ENCODE measurements at places on chromosomes 3 and 15.

DNA sequence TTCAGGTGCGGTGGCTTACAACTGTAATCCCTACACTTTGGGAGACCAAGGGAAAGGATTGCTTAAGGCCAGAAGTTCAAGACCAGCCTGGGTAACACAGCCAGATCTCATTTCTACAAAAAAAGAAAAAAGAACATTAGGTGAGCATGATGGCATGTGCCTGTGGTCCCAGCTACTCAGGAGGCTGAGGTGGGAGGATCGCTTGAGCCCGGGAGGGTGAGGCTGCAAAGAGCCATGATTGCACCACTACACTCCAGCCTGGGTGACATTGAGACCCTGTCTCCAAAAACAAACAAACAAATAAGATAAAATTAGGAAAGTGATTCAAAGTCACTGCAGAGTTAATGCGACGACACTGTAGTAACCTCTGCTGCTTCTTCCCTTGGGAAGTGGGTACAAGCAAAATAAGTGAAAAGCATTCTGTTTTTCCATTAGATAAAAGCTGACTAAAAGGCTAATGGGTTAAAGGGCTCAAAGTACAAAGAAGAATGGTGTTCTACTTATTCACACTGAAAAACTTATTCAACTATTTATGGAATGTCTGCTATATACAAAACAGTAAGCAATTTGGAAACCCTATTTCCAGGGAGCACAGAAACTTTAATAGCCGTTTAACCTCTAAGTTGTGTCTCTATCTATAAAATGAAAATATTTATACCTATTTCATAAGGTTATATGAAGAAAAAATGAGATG lies 8.0 kb upstream of the RPS27L start:
- no peak for DNase-seq

GRCh38 chr3:45684327-45684892 lies 4.8 kb upstream of the SACM1L start:
- DNase-seq = no peak

GRCh38 chr3:50525191-50525910 lies 21.9 kb upstream of the CACNA2D2 start:
- DNase-seq = peak; percentile 33

DNA sequence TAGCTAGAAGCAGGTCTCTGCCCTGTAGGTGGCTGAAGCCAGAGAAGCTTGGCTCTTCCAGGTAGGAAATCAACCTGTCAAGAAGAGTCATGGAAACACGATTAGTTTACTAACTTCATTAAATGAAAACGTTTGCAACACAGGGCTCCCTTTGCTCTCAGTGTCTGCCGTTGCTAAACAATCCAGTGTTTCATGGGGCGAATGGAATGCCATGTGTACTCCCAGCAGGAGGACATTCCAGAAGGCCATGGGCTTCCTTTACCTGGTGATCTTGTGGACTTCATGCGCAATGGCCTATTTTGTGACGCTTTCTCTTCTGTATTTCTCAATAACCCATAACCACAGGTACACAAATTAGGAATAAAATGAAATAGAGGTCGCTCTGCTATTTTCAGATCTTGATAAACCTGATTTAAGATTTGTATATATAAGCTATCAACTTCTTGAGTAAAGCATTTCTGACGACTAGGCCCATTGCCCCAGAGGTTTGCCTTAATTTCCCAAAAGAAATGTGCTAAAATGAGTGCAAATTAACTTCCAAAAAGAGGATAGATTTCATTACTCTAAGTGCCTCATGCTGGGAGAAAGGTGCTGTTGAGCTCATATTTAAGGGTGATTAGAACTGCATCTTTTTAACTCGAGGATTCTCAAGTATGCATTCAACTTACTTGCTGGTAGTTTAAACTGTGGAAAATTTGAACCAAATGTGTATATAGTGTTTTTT lies 171.0 kb downstream of the EPHA3 start:
- no peak for DNase-seq

GRCh38 chr3:184968115-184968514 lies 156.1 kb downstream of the VPS8 start:
- DNase-seq = no peak

DNA sequence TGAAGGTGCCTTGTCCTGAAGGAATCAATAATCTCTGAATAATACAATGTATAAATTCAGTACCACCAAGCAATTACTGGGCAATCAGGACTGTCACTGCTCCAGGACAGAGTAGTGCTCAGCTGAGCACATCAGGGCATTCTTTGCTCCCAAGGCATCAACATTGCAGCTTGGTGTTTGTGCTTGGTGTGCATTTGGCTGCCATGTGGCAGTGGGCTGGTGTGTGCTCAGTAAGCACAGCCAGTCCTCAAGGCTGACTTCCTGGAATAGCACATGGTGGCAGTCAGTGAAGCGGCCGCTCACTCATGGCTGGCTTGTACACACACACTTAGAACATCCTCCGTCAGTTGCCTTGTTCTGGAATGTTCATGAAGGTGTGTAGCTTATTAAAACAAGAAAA lies 217.0 kb downstream of the EPHB1 start:
- DNase-seq = peak; percentile 29

DNA sequence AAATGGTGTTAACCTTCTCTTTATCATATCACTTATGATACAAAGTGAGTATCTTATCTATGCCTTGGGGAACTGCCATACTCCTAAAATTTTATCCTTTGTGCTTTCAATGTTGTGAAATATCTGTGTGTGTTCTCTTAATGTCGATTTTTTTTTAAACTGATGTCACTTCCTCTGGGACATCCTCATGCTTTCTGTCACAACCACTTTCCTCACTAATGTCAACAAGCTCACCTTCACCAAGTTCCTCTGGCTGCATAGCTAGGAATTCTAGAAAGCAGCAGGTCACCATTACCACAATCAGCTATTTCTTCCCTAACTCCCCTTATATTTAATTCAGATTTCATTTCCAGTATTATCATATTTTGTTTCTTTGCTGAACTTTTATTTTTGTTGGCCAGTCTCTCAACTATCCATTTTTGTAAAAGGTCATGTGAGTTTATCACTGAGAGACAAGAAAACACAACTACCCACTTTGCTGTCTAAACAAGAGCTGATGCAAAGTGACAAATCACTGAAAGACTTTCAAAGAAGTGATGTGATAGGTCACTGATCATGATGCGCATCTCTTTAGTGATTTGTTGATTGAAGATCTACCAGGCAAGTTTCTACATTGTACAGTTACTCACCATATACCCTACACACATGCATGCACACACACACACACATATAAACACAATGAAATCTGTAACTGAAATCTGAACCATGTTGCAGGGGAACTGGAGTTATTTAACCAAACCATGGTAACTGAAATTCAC lies 369.0 kb downstream of the ULK4 start:
- DNase-seq = peak; percentile 51

DNA sequence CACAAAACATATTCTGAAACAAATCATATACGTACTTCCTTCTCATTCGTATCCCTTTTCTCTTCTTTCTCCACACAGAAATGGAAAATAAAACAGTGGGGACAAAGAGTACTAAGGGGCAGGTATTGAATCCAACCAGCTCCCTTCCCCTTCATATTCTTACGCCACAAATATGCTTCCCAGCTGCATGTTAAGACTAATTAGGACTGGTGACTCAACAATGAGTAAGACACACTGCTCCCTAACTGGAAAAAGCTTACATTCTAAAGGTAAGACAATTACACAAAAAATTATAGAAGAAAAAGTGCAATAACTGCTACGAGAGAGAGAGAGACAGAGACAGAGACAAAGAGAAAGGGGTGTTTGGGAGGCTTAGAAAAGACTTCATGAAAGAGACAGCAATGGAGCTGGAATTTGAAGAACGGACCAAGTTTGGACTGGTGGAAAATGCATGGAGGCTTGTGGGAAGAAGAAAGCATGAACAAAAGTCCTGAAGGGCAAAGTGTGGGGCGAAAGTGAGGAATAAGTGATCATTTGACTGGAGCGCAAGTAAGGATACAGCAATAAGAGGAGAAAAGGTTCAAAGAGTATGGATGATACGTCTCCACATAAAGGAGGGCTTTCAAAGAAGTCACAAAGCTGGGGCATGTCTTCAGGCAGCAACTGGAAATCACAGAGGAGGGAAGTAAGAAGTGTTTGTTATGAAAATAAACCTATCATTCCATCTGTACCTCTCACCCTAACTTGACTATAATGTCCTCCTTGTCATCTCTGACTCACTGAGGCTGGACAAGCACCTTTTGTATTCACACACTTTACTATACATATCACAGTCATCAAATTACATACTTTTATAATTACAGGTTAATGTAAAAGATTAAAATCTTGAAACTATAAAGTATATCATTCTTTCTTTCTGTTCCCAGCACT lies 49.2 kb downstream of the RYK start:
- no peak for DNase-seq

DNA sequence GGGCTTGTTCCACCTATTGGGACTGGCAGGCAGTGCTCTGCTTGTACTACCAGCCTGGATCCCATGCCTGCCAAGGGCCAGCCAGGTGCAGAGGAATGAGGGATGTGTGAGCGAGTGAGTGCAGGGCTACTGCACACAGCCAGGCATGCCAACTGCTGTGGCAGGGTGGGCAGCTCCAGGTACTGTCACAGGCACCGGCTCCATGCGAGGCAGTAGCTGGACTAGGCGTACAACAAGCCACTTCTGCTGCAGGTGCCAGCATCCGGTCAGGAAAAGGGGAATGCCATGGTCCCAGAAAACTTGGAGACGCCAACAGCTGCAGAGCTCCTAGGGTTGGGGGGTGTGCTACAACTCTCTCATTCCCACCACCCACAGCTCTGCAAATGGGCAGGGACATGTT lies 1356.7 kb downstream of the SI start:
- DNase-seq = no peak

DNA sequence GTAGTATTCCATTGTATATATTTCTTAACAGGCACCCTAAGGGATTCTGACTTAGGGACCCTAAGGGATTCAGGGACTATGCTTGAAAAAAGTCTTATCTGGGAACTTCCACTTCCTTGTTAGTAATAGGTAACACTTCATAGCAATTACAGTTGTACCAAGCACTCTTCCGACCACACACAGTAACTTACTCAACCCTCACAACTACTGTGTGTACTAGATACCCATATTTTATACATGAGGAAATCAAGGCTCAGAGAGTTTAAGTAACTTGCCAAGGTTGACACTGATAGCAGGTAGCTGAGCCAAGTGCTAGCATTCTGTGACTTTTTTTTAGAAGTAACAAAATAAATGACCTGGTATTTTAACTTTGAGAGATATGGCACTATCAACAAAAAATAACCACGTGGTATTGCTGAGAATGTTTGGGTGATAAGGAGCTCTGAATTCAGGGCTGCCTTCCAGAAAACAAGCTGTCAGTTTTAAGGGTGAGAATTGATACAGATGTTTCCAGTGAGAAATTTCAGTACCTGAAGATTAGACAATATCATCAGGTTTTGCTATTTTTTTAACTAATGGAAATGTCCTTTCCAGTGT lies 210.3 kb upstream of the SUCLG2 start:
- DNase-seq = no peak

DNA sequence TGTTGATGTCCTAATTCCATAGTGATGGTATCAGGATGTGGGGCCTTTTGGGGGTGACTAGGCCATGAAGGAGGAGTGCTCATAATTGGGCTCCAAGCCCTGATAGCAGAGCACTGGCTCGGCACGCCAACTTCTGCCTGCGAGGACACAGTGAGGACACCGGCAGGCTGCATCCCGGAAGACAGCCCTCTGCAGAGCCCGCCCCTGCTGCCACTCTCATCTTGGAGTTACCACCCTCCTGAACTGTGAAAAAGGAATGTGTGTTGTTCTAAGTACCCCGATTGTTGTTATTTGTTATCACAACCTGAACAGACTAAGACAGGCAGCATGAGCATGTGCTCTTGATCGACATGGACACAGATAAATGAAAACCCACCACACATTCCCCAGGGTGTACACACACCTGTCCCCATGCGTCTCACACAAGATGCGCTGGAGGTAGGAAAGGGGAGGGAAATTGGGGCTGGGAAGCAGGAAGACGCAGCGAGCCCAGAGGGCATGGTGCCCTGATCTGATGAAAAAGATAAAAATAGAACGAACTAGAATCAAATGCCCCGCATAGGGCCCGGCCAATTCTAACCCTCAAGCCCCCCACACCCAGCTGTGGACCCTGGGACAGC lies 40.1 kb downstream of the RPN1 start:
- DNase-seq = no peak

DNA sequence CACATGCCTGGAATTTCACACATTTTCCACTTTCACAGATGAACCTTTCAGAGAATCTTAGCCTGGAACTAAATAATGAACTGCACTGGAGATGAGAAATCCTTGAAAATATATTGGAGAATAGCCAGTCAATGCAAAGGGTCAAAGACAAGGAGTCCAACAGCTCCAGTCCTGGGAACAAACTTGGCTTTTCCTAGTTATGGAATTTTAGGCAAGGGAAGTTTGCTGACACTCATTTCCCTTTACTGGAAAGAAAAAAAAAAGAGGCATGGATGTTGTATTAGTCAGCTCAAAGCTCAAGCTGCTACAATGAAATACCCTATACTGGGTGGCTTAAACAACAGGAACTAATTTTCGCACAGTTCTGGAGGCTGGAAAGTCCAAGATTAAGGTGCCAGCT lies 690.8 kb upstream of the ARPP21 start:
- peak; percentile 44 for DNase-seq

DNA sequence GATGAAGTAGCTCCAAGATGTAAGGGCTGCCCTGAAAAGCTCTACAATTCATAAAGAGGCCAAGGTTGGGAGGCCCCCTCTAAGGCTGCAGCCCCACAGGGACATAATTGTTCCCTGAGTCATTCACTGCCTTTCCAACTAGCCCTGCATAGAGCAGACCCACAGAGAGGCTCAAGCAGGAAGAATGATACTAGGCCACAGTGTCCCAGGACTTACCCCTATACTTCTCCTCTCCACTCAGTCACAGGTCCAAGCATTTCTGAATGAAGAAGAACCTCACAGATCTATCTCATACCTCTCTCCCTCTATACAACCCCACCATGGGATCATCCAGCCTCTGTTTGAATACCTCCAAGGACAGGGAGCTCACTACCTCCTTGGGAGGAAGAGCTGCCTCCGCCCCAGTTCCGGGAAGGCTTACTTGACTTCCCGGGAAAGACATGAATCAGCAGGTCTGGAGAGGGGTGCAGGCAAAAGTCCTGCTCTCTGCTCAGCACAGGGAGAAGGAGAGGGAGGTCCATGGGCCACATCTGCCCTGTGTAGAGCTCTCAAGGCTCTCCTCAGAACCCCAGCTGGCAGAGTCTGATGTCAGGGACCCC lies 6.9 kb upstream of the SKIC8 start:
- no peak for DNase-seq

DNA sequence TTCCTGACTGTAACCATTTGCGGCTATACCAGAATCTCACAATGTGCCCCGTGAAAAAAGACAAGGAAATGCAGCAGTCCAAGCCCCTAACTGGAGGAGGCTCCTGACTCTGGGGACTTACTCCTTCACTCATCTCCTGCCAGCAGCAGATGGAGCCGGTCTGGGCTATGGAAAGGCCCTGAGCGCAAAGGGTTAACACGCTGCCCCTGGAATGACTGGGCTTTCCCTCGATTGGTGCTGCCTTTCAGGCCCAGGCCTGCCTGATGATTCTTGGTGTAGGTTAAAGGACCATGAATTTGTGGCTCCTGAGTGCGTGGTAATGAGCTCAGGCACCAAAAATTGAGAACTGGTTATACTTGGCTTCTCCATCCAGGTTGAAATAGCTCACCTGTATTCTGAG lies 42.3 kb upstream of the GALNT15 start:
- DNase-seq = no peak
